ENCODE measurements at places on chromosomes 16 and 17.

- no peak for DNase-seq
These were observed 531.4 kb downstream of the MAF start for GRCh38 chr16:79069121-79069520.

DNA sequence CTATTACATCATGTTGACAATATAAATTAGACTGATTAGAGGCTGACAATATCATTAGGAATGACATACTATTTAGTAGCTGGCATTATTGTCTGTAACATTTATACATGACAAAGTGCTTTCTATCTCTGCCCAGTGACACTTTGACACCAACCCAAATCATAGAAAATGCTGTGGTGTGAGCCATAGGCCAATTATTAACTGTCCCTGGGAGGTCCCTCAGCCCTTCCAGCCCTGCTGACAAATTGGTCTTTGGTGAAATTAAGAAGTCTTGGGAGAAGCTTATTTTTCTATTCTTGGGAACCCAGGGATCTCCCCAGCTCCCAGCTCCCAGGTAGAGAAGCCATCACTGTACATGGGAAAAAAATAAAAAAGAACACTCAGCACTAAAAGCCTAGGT is 179.6 kb downstream of the AIPL1 start:
- no peak for DNase-seq

DNA sequence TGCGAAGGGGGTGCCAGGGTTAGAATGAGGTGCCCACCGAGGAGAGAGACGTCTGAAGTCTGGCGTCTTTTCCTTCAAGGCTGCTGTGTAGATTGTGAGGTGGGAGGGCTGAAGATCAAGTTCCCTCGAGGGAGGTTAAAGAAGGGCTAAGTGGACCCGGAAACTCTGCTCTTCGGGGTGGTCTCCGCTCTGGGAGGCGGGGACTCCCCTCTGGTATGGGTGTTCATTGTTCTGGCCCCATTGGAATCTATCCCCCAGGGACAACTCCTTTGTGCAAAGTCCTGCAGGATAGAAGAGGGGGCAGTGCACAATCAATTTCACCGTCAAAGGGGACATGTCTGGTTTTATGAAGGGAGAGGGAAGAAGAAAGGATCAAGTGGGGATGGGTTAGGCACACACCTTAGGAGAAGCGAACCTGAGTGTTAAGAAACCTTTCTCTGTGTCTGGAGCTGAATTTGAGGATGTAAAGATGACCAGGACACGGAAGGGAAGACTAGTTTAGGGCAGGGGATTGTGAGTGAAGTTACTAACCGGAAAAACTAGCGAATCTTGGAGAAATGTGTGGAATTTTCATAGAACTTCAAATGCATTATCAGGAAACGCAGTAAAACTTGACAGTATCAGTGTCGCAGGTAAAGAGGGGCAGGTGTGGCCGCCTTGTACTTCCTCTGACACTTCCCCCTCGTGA is 809 bp upstream of the RAB34 start:
- DNase-seq = no peak

- DNase-seq = no peak
These were observed 140.2 kb upstream of the CHMP6 start for GRCh38 chr17:80851277-80851925.

DNA sequence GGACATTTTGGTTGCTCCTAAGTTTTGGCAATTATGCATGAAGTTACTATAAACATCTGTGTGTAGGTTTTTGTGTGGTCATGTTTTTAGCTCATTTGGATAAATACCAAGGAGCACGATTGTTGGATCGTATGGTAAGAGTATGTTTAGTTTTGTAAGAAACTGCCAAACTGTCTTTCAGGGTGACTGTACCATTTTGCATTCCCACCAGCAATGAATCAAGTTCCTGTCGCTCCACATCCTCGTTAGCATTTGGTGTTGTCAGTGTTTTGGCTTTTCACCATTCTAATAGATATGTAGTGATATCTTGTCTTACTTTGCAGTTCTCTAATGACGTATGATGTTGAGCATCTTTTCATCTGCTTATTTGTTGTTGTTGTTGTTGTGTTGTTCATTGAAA is 20.2 kb downstream of the TENT4B start:
- no peak for DNase-seq

GRCh38 chr17:64262198-64262999 is 661 bp downstream of the TEX2 start:
- DNase-seq = no peak

DNA sequence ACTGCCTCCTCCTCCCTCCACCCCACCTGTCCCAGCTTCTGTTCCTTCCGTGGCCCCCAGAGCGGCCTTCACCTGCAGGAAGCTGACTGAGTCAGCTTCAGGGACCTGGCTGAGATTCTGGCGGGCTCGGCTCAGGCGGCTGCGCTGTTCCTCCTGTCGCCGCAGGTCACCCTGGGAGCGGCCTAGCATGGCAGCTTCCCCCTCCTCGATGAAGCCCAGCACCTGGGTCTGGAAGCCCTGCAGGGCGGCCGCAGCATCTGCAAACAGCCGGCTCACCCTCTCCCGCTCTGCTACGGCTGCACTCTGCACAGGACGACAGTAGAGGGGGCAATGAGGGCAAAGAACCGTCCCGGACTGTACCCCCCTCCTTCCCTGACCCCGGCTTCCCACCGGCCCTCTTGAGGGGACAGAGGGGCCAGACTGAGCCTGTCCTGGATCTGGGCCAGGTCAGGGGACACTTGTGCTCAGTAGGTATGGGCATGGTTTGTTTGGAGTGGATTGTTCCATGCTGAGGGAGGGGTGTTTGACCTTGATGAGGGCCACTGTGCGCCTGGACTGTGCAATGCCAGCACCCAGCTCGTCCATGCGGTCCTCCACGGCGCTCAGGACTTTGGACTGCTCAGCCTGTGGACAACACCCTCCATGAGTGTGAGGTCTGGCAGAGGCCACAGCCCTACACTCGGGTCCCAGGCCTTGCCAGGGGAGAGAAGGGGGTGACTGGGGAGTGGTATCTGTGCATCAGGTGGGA is 2.0 kb downstream of the TRIM47 start:
- DNase-seq = no peak

DNA sequence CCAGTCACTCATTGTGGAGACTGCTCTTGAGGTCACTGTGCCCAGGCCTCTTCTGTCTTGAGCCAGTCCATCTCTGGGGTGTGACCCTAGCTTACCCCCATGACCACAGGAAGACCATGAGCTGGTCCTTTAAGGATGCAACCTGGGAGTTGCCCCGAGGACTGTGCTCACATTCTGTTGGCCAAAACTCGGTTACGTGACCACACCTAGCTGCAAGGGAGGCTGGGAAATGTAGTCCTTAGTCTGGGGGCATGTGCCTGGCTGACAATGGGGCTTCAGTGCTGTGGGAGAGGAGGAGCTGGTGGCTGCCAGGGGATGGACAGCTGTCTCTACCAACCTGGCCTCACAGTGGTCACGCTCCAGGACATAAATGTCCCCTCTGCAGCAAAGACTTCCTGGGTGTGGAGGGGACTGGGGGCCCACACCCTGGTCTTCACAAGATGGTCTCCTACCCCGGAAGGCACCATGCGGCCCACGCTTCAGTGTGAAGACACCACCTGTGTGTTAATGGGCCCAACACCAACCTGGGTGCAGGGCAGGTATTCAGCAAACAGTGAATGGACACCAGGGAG is 55.4 kb downstream of the JPH3 start:
- no peak for DNase-seq

DNA sequence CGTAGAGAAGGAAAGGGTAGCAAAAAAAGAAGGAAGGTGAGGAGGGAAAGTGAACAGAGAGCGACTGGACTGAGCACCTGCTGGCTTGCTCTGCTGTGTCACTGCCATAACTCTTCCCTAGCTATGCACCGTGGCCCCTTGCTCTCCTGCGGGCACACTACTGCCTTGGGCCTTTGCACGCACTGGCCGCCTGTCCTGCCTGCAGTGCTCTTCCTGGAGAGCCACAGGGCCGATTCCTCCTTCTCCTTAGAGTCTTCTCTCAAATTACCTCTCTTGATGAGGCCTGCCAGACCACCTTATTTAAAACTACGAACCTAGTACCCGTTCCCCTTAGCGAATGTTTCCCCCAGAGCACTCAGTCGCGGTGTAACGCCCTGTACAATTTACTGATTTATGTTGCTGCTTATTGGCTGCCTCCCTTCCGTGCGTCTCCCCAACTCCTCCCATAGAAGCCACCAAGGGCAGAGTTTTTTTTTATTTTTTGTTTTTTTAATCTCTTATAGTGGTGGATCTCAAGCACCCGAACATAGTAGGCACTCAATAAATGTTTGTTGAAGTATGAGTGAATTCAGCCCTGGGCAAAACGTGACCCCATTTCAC is 70.3 kb downstream of the RAI1 start:
- no peak for DNase-seq

- DNase-seq = no peak
These were observed 303.9 kb downstream of the C16orf95 start for GRCh38 chr16:87012954-87013938.

GRCh38 chr17:15236281-15237105 is 28.6 kb downstream of the PMP22 start:
- DNase-seq = no peak

GRCh38 chr16:58264961-58265479 is 29.8 kb downstream of the PRSS54 start:
- no peak for DNase-seq

DNA sequence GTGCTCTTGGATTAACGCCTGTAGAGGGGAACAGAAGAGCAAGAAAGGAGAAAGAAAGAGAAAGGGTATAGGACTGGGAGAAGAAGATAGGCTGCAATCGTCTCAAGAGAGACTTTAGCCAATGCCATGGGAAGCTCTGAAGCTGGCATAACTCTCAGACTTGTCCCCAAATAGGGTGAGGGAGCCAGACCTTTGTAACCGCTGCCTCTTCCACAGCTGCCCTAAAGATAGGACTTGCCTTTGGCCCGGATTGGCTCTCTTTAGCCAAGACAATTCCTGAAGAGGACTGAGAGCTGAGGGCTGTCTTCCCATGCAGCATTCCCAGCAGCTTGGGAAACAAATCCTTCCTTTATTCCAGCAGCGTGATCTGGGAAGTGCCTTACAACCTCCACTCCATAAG is 20.8 kb upstream of the MMD start:
- DNase-seq = no peak

DNA sequence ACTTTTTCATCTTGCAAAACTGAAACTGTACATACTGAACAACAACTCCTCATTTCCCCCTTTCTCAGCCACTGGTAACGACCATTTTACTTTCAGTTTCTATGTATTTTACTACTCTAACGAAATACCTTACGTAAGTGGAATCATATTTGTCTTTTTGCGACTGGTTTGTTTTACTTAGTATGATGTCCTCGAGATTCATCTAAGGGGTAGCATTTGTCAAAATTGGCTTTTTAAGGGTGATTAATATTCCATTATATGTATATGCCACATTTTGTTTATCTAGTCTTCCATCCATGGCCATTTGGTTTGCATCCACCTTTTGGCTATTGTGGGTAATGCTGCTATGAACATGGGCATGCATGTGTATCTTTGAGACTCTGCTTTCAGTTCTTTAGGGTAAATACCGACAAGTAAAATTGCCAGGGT is 10.4 kb downstream of the KPNB1 start:
- no peak for DNase-seq

GRCh38 chr16:81928975-81929374 is 82.3 kb downstream of the SDR42E1 start:
- no peak for DNase-seq

DNA sequence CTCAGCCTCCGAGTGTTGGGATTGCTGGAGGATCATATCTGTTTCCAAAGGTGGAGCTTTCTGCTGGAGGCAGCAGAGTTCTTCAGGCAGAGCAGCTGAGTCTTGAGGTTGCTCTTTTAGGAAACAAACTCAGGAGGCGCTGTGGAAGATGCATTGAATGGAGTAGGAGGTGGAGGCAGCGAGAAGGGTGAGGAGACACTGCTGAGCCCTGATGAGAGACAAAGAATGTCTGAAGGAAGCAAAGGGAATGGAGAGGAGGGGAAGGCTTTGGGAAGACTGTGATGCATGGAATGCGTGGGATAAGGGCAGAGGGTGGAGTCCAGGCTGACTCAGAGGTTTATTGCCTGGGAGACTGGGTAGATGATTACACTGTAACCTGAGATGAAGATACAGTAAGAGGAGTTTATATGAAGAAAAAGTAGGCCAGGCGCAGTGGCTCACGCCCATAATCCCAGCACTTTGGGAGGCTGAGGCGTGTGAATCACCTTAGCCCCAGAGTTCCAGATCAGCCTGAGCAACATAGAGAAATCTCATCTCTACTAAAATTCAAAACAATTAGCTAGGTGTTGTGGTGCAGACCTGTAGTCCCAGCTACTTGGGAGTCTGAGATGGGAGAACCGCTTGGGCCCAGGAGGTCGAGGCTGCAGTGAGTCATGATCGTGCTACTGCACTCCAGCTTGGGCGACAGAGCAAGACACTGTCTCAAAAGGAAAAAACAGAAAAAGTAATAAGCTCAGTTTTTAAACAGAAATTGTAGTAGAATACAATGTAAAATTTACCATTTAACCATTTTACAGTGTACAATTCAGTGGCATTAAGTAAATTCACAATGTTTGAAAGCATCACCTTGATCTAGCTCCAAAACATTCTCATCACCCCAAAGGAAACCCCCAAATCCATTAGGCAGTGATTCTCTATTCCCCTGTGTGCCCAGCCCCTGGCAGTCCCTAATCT is 17.8 kb upstream of the TMEM219 start:
- DNase-seq = no peak

DNA sequence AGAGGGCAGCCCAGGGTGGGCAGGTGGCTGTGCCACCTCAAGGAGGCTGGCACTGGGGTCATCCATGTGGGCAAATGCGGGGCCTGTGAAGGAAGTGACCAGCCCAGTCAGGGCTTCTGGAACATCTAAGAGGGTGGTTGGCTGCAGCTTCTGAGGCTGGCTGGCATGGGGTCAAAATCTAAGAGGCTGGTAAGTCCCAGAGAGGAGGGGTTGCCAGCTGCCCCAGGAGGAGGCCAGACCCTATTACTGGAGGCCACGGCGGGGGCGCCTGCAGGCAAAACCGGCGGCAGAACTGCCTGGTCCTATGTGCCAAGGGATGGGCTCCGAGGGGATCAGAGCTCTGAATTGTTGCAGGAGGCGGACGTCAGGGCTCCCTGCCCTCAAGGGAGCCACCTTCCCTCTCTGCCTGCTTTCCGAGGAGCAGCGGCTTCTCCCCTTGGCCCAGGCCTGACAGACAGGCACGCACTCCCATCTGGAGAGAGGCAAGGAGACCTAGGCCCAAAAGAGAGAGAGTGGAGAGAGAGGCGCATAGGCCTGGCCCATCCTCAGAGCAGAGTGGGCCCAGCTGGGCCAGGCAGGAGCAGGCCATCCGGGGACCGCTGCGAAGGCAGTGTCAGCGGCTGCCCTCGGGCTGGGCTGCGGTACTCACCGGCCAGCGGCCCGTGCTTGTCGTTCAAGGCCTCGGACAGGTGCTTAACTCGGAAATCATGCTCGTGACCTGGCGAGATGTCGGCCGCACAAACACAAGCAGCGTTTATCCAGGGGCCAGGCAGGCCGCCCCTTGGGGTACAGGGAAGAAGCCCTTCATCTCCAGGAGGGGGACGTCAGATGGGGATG is 10.9 kb downstream of the ZACN start:
- no peak for DNase-seq

GRCh38 chr17:34354637-34355036 is 1.6 kb upstream of the CCL13 start:
- no peak for DNase-seq

DNA sequence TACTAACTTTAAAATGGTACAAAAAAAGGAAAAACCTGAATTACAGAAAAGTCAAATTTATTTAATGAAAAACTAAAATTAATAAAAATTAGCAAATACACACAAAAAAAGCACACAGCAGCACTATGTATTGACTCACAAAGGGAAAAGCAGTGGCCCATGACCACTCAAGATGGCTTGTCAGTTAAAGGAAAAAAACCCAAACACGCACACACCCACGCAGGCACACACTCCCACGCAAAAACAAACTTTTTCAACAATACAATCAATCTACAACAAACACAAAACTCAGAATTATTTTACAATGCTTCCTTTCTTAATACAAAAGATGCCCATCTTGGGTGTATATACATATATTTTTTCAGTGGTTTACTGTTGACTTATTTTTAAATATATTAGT is 24.2 kb downstream of the SIAH1 start:
- no peak for DNase-seq
